Neuronal stem cell (in vitro differentiated cells): ENCODE measurements at places on chromosomes 1 and 21.

- no peak for DNase-seq
Observed at GRCh38 chr1:220121791-220122530, 28.0 kb downstream of the IARS2 start.

- no peak for DNase-seq
Observed at GRCh38 chr1:115098979-115099692, 9.8 kb upstream of the TSPAN2 start.

DNA sequence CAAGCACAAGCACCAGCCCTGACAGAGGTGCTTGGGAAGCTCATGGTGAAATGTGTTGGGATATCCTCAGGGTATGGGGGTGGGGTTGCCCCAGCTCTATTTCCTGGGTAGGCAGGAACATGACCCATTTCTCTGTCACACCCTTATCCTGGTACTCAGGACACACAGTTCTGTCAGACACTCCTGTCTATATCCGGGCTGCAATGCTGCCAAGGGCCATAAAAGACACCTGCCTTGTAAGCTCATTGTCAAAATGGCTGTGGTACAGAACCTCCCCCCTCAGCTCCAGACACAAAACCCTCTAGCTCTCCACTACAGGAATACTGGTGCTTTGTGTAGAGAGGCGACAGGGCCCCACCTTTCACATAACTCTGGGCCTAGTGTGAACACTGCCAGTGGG lies 636.7 kb downstream of the PLA2G4A start:
- no peak for DNase-seq

GRCh38 chr1:223244366-223245103 lies 101.5 kb upstream of the TLR5 start:
- no peak for DNase-seq

- no peak for DNase-seq
Observed at GRCh38 chr1:35243691-35244090, 24.8 kb upstream of the ZMYM4 start.

DNA sequence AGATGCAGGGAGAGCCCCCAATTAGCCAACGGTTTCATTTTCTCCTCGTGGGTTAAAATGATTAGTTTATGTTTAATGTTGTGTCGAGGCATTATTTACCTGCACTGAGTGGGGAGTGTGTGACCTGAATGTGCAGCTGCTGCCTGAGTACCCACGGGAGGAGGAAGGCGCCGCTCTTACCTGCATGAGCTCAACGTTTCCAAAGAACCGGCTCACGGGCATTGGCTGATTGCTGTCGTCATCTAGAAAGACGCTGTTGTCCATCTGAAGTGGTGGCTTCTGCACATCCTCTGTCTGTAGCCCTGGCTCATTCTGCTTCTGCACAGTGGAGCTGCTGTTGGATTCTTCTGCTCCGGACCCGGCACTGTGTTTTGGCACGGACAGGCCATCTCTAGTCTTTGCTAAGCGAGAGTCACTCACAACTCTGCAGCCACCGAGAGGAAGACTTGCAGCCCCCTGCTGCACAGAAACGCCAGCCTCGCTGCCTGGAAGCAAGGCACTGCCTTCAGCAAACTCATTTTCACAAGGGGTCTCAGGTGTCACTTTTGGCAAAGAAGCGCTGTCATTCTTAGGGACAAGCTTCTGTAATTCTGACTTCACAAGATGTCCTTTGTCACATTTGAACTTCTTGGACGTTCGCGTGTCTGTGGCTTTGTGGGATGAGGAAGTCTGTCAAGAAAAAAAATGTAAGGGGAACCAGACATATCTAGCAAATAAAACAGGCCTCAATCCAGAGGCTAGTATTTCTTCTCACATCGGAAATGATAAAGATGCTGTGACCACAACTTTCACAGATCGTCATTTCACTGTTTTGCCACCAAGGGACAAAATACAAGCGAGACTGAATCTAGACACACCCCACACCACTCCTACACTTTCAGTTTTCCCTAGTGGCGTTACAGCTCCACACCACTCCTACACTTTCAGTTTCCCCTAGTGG lies 9.4 kb downstream of the C1orf174 start:
- no peak for DNase-seq

DNA sequence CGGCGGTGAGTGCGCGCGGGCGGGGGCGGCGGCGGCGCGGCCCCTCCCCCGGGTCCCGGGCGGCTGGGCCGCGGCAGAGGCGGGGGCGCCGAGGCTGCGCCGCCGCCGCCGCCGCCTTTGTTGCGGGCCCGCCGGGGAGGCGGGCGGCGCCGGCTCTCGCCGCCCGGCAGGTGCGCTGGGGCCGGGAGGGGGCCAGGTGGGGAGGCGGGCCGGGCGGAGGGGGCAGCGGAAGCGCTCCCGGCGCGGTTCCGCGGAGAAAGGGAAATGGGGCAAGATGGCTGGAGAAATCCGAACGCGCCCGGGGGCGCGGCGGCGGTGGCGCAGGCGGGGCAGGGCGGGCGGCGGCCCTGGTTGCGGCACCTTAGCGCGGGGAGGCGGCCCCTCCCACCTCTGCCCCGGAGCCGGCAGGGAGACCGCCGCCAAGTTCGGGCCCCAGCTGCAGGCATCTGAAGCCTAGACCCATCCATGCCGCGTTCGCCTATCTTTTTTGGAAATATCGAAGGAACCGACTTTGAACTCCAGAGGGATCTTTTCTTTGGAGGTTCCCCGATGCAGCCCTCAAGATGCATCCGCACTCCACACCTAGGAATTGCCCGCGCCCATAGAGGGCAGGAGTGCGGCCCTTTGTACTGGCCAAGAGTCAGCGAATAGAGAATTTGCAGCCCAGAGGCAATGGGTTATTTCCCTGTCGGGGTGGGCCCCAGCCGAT lies 479 bp downstream of the POGK start:
- peak; percentile 26 for DNase-seq

DNA sequence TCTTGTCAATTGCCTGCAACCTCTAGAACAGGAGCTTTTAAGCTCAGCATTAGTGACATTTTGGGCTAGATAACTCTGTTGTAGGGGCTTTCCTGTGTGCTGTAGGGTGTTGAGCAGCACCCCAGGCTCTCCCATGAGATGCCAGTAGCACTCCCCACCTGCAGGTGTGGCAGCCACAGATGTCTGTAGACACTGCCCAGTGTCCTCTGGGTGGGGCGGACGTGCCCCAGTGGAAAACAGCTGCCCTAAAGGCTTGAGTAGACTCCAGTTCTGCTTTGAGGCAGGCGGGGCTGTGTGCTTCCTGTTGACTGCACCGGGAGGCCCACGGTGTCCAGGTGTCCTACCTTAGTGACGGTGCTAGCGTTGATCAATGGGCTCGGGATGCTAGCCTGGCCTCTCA lies 16.9 kb upstream of the PWP2 start:
- DNase-seq: no peak

- no peak for DNase-seq
Observed at GRCh38 chr1:26268290-26269197, 11.3 kb upstream of the SH3BGRL3 start.

GRCh38 chr1:12405325-12406210 lies 175.7 kb downstream of the VPS13D start:
- DNase-seq: no peak

- peak; percentile 64 for DNase-seq
Observed at GRCh38 chr1:75615613-75616435, 4.9 kb upstream of the SLC44A5 start.

DNA sequence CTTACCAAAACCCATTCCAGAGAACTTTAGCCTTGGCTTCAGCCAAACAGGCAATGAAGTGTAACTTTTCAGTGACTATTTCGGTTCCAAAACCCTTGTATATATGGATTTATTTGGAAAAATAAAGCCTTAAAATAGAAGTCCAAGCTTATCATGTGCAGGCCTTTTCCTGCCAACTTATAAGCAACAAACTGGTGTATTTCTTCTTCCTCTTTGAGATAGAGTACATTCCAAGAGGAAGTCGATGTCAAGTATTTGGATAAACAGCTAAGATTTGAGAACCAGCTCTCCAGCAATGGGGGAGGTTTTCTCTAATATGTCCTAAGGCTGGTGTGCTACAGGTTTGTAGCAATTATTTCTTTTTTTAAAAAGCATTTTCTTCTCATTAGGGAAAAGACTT lies 407.8 kb downstream of the DUSP10 start:
- DNase-seq: no peak

DNA sequence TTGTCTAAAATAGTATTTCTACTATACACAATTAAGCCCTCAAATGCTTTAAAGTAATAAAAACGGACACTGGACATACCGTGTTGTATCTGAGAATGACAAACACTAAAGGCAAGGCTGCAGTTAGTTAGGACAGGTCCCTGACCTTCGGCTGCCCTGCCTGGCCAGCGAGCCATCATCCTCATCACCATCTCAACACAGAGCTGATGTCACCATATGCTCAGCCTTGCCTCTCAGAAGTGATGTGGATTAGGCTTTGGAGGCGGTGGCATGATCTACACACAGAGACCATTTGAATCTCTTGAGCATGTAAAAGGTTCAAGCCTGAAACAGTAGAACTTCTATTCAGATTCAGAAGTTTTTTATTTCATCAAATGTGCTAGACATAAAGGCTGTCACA lies 244.7 kb downstream of the SDCCAG8 start:
- DNase-seq: no peak

GRCh38 chr1:231386466-231386865 lies 35.6 kb downstream of the EGLN1 start:
- DNase-seq: no peak

GRCh38 chr1:115302390-115302961 lies 35.6 kb downstream of the NGF start:
- no peak for DNase-seq

GRCh38 chr21:28089599-28090441 lies 902.9 kb downstream of the LTN1 start:
- no peak for DNase-seq

GRCh38 chr1:107919953-107920352 lies 45.0 kb downstream of the VAV3 start:
- DNase-seq: no peak

- no peak for DNase-seq
Observed at GRCh38 chr1:57122031-57122430, 156.2 kb upstream of the C8B start.

GRCh38 chr1:156658945-156659574 lies 17.1 kb downstream of the BCAN start:
- no peak for DNase-seq

- no peak for DNase-seq
Observed at GRCh38 chr1:41529621-41530395, 45.3 kb upstream of the EDN2 start.

DNA sequence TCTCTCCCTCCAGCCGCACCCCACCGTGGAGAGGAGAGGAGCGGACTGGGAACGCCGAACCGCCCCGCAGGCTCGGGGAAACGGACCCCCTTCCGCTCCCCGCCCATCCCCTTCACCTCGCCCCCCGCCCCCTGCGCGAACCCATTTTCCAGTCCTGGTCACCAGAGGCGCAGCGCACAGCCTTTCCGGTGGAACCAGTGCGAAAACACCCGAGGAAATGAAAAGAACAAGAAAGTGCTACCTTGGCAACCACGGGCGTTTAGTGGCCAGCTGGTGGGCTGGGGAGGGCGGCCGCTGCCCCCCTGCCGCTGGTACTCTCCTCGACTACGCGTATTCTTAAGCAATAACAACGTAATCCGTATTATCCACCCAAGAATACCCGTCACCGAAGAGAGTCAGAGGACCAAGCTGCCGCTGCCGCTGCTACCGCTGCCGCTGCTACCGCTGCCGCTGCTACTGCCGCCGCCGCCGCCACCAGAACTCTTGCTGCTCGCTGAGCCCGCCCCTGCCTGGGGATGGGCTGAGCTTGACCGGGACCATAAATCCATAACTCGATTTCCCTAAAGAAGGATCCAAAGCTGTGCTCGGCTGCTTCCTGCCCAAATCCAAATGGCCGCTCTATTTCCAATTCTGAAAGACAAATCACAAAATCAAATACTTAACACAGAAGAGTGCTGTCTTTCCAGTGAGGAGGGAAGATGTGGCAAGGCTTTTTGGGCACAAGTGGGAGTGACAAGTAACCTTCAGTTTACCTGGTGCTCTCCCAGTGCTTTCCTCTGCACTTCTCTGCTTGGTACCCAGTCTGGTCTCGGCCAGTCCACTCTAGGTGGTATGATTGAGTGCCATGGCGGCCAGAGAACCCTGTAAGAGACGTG lies 125.2 kb upstream of the DPYD start:
- no peak for DNase-seq

DNA sequence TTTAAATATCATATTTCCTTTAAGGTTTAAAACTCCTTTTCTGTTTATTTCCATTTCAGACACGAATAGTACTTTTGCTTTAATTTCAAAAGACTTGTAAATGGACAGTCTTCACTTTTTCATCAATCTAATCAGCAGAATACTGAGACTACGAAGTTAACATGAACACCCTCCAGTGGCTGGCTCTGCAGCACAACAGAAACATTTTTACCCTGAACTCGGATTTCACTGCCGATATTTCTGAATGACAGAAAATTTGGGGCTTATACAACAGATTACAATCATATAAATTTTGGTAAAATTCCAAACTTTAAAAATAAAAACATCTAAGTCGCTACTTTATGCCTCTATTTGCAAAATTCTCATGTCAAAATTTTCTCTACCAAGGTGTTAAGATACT lies 86.2 kb downstream of the AKT3 start:
- no peak for DNase-seq

GRCh38 chr1:43538143-43538487 lies 7.4 kb downstream of the PTPRF start:
- DNase-seq: no peak

- DNase-seq: no peak
Observed at GRCh38 chr1:46166521-46167462, 8.1 kb upstream of the TSPAN1 start.

- no peak for DNase-seq
Observed at GRCh38 chr1:67224856-67225255, 58.6 kb downstream of the IL23R start.

- DNase-seq: no peak
Observed at GRCh38 chr1:156571261-156571852, 1.0 kb downstream of the IQGAP3 start.

GRCh38 chr1:61230523-61230922 lies 148.2 kb downstream of the NFIA start:
- no peak for DNase-seq
